ENCODE measurements at places on chromosomes 3 and 15.
A peak's percentile ranks its signal among the peaks of the same experiment; 100 is the strongest.

GRCh38 chr3:195263193-195263924 is 7.6 kb downstream of the XXYLT1 start:
- DNase-seq = no peak

DNA sequence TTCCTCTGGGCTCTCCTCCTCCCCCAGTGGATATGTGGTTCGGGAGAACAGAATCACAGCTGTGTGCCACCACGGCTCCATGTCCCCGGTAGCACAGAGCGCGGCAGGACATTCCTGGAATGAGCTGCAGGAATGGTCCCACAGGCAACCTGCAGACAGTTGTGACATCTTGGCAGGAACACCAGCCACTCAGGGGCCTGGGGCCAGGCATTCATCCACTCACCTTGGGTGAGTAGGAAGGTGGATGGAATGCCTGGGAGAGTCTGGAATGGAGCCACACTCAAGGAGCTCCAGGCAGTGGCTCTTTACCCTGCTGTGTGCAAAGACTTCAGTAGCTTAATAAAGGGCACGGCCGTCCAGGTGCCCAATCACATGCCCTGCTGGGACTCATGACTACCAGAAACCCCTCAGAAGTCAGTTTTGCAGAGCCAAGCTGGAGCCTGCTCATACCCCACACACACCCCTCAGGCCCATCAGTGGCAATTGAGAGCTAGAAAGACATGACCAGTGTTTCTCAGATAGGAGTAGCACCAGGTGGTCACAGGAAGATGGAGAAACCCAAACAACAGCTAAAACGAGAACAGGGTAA is 117.3 kb upstream of the PRR20G start:
- no peak for DNase-seq

DNA sequence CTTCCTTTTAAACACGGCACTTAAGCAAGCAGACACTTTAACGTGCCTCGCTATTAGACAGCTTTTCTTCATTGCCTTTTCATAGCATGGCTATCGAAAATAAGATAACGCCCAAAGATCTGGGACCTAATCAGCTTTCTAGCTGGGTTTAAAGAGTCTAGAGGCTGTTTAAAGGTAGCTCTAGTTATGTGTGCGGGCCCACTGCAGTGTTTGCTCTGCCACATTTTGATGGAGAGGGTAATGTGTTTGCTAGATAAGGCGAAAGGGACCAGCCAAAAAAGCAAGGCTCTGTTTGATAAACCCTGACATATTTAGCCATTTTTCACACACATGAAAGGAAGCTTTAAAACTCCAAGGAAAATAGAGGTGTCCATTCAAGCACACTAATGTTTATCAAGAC is 91.6 kb downstream of the NR2F2 start:
- DNase-seq = no peak

DNA sequence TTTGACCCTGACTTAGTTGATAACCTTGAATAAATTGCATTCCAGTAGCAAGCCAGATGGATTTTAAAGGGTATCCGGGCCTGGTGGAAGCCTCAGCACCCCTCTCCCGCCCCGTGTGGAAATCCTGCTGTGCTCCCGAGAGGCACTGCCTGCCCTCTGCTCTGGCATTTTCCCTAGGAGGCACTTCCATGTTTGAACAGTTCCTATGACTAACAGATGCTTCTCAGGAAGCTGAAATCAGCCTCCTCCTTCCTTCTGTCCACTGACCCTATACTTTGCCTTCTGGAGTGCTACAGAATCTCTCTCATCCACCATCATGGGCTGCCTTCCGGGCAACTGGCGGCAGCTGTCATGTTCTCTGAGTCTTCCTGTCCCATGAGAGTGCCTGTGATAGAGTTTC is 90.8 kb downstream of the GABRG3 start:
- no peak for DNase-seq

GRCh38 chr15:70420948-70421482 is 323.3 kb upstream of the TLE3 start:
- no peak for DNase-seq

DNA sequence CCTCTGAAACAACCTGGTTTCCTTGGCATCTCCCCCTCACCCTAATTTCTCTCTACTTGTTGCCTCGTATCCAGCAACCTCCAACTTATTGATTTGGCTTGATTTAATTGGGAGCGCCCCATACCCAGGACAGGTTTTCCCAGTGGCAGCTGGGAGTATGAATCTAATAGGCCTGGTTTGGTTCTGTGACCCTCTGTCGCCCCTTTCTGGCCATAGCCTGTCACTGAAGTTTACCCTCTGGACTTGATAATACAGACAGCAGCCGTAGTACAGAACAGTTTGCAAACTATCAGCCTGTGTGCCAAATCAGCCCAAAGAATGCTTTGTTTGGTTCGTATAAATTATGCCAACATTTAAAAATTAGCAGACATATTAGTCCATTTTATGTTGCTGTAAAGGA is 525.1 kb upstream of the GOLIM4 start:
- DNase-seq = peak; percentile 40

DNA sequence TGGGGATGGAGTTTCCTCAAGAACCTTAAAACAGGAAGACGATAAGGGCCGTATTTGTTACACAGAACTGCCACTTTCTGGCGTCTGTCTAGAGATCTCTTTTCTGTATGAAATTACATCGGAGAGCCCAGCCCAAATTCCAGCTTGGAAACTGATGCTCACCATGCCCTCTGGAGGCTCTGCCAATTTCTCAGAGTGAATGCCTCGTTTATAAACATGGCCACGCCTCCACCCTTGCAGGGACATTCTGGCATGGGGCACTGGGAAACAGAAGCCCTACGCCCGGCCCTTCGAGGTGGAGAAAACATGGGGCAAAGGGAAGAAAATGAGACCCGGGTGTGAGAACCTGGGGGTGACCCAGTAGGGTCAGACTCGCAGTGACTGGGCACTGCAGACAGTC is 53.4 kb upstream of the SEC13 start:
- no peak for DNase-seq

DNA sequence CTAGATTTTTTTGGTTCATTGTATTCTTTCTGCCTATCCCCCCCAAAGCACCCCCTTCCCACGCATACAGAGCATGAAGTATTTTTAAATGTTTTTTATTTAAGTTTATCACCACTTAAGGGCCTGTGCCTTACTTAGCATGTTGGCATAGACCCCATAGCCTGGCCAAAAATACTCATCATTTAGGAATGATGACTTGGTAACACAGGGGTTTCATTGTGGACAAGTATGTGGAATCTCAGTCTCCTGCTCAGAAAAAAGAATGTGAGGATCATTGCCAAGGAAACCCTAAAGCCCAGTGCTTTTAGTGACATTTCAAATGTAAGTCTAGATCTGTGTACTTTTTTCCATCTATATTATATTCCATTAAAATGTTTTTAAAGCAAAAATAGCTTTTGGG is 146.3 kb downstream of the ALCAM start:
- DNase-seq = no peak

DNA sequence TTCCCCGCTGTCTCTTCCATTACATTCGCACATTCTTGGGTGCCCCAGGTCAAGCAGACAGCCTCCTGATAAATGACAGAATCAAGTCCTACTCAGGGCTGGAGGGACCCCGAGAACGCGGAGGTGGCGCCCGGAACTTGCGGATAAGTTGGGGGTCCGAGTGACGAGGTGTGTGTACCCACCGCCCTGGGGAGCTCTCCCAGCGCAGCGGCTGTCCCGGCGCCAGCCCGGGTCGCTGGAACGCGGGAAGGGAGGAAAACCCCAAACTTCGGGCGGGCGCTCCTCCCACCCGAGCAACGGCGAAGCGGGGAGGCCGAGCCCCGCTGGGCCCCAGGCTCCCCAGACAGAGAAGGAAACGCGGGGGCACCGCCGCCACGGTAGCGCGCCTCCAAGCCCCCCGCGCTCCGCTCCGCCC is 550 bp downstream of the CLN6 start:
- peak; percentile 44 for DNase-seq

GRCh38 chr3:15387171-15387581 is 40.2 kb downstream of the METTL6 start:
- DNase-seq = no peak

- no peak for DNase-seq
Measured at GRCh38 chr15:56459096-56459495, 5.8 kb downstream of the MNS1 start.

GRCh38 chr3:68441054-68441453 is 491.3 kb downstream of the TAFA4 start:
- DNase-seq = no peak

DNA sequence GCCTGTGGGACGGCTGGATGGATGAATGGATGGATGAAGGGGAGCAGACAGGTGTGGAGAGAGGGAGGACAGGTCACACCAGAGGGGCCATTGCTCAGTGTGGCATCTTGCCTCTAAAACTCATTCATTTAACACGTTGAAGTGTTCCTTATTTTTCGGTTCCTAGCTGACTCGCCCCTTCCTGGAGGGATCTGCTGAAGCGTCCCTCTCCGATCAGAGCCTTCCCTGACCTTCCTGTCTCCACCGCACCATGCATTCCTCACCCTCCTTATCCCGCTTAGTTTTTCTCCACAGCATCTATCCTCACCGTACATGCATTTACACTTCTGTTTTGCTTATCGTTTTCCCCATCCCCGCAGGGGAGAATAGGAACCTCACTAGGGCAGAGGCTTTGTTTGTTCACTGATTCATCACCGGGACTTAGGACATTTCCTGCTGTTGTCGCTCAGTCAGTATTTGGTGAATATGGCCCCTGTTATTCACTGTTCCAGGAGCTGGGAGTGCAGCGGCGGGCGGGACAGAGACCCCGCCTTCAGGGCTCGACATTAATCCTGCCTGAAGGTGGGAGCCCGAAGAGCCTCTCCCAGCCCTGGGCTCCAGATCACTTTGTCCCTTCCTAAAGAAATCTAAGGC is 32.0 kb downstream of the FOXL2 start:
- peak; percentile 81 for DNase-seq

- DNase-seq = no peak
Measured at GRCh38 chr15:85386261-85386660, 5.9 kb downstream of the AKAP13 start.

DNA sequence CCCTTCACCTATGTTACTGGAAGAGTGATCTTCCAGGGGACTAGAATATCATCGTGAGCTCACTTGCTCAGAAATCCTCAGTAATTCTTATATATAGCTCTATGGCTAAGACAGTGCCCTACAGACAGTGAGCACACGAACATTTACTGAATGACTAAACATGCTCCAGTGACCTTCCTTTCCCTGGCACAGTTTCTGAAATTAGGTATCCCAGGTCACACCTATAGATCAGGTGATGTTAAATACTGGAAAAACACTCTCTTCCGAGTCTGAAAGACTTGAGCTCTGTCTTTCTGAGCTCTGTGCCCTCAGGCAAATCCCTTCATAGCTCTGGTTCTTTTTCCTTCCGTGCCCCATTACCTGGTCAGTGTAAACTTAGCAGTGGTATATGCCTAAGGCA is 239.4 kb upstream of the LRIG1 start:
- no peak for DNase-seq

All from RKO (cell line).